ENCODE measurements at places on chromosomes 3 and 15. TPM values are rescaled to one million over a fixed set of nuclear protein-coding genes. Genes with fewer than 3 reads are reported as not detected.
A peak's percentile ranks its signal among the peaks of the same experiment; 100 is the strongest.

GRCh38 chr3:47984075-47984728 lies 32.0 kb downstream of the MAP4 start:
- peak; percentile 82 for DNase-seq

DNA sequence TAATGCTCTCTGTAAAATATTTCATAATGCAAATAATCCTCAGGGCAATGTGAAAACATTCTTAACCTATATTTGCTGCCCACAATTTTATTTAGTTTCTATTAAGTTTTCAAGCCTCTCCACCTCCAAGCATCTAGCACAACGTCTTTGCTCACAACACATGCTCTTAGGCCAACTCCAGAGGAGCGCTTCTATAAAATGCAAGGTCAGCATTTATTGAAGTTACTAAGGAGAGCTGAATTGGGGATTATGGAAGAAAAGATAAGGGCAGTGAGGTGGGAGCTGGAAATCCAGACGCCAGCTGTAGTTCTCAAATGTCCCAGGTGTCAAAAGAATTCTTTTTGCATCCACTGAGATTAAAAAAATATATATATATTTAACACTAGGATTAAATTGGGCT lies 996 bp downstream of the RABL3 start:
- no peak for DNase-seq

- DNase-seq = no peak
These were observed 24.5 kb downstream of the NIPA1 start for GRCh38 chr15:22810853-22811338.

DNA sequence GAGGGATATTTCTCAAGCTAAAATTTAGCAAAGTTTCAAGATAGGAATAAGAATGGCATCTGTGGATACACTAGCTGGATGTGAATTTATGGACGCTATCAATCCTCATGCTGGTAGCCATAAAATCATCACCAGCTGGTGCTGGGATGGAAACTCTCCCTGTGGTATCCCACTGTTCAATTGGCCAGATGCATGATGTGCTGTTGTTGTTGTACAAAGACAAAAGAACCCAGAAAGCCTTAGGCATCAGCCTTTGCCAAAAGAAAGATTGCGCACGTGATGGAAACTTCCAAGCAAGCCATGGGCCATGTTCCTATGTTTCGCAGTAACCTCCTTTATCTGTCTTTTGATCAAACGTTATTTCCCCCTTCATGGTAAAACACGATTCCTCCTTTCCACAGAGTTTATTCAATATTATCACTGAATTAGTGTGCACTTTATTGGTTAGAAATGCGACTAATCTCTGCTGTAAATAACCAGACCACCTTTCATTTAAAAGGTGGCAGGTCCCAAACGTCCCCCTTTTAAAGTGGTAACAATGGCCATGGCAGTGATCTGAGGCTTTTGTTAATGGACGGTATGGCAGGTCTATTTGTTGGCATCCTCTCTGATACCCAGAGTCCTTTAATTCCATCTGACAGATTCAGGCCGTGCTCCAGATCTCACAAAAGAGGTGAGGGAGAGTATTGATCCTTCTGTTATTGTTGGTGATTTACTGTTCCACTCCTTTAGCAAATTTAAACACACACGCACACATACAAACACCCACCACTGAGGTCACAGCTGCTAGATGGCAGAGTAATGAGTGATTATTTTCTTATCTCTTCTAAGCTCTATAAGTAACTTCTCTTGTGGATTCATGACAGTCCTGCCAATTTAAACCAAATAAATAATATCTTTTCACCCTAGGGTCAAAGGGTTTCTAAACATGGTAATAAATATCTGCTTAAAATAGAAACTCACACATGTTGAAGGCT lies 291.2 kb upstream of the KCNMB2 start:
- no peak for DNase-seq

DNA sequence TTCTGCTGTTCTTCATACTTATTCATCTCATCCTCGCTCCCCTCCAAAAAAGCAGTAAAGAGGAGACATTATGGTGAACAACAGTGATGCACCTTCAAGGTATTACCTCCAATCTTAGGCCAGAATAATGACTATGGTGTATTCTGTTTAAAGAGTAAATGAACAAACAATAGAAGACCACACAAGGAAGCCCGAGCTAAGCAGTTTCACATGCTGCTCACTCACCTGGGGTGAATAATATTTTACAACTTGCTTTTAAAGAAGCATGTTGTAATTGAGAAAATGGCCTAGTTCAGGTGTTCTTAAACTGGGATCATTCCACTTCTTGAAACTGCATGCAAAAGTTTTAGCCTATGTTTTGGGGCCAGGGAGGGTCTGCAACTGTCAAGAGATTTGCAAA lies 581.2 kb downstream of the FOXP1 start:
- no peak for DNase-seq

The DOCK3 gene
- total RNA-seq = 0.36 TPM

DNA sequence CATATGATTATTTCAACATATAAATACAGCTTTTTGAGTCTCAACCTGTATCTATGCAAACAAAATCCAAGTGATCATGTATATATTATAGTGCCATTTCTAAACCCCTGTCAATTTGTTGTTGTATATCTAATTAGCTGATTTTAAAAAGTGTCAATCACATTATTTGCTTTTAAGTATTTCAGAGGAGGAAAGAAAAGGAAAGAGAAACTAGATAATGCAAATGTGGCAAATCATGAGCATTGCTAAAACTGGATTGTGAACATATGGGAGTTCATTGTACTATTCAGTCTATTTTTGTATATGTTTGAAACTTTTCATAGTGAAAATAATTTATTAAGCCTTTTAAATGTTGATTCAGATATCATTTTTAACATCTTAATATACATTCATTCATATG lies 190.7 kb downstream of the ZIC4 start:
- DNase-seq = no peak

DNA sequence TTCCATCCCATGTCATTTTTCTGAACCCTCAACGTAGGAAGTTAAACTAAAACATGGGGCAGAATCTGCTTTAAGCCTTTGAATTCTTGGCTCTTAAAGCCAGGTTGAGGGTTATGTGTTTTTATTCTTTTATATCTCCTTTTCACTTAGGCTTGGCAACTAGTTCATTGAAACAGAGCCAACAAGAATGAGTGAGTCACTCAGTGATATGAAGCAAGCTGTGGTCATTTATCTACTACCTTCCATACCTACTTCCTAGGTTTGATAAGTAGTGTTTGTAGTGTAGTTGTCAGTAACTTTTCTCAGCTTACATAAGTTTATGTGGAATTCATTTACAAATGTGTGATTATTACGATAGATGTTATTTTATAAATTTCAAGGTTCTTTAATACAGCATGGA lies 67.4 kb downstream of the SNRPN start:
- peak; percentile 27 for DNase-seq

- no peak for DNase-seq
These were observed 78.2 kb downstream of the KCNH8 start for GRCh38 chr3:19226479-19226878.

DNA sequence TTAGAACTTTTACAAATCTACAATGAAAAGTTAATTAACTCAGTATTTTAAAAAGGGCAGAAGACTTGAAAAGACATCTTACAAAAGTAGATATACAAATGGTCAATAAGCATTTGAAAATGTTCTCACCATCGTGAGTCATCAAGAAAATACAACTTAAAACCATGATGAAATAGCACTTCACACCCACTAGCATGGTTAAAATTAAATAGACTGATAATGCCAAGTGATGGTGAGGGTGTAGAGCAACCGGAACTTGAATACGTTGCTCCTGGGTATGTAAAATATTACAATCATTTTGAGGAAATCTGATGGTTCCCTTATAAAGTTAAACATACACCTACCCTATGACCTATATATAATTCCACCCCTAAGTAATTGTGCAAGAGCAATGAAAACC lies 319.8 kb upstream of the UMPS start:
- DNase-seq = no peak

DNA sequence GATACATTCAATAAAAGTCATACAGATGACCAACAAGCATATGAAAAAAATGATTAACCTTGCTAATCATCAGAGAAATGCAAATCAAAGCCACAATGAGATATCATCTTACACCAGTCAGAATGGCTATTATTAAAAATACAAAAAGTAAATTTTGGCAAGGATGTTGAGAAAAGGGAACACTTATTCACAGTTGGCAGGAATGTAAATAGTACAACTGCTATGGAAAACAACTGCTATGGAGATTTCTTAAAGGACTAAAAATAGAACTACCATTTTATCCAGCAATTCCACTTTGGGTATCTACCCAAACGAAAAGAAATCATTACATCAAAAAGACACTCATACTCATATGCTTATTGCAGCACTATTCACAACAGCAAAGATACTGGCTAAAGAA lies 1121.8 kb downstream of the TBL1XR1 start:
- DNase-seq = no peak

DNA sequence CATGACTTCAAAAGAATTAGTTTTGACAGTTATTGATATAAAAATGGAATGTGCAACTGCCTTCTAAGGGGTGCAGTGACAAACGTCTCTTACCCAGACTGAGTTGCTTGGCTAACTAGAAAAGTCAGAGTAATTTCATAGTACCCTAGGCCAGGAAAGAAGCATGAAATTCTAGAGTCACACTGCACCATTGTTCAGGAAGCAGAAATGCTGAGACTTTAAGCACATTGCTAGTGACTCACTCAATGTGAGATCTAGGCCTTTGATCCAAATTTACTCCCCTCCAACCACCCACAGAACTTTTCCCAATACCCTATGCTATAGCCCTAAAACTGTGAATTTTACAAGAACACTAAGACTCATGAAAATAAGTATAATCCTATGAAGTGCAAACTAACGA lies 110.8 kb downstream of the DUT start:
- DNase-seq = no peak

- DNase-seq = no peak
These were observed 92.3 kb upstream of the P2RY1 start for GRCh38 chr3:152742368-152743347.

GRCh38 chr3:98690876-98691275 lies 72.3 kb upstream of the ST3GAL6 start:
- DNase-seq = no peak

The TMEM212 gene
- total RNA-seq = not detected

The ILDR1 gene
- not detected for total RNA-seq

The BCL6 gene
- total RNA-seq = 2.3 TPM

DNA sequence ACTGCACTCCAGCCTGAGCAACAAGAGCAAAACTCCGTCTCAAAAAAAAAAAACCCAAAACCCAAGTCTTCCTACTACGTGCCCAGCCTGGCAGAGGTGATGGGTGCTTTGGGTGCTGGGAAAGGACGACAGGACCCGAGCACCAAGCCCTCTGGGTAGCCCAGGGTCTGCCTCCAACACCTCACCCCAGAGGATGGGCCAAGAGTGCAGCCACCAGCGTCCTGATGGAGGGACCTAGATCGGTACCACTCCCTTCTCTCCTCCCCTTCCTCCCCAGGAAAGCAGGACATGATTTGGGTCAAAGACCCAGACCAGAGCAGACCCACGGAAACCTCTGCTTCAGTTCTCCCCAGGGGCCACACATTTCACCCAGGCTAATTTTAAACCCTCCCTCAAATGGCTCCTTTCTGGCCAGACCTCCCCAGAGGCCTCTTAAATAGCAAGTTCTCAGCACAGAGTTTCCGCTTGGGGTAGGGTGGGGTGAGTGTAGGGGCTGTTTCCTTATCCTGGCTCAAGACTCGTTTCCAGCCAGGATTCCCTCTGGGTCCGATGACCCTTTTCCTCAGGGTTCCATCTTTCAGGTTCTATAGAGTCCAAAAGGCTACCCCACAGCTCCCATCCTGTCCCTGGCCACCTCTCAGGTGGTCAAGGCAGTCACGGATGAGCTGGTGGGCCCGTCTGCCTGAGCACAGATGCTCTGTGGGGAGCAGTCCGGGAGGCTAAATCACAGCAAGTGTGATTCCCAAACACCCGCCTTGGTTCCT lies 20.5 kb downstream of the RBPMS2 start:
- DNase-seq = no peak

GRCh38 chr3:17515445-17516234 lies 226.8 kb downstream of the TBC1D5 start:
- DNase-seq = no peak

DNA sequence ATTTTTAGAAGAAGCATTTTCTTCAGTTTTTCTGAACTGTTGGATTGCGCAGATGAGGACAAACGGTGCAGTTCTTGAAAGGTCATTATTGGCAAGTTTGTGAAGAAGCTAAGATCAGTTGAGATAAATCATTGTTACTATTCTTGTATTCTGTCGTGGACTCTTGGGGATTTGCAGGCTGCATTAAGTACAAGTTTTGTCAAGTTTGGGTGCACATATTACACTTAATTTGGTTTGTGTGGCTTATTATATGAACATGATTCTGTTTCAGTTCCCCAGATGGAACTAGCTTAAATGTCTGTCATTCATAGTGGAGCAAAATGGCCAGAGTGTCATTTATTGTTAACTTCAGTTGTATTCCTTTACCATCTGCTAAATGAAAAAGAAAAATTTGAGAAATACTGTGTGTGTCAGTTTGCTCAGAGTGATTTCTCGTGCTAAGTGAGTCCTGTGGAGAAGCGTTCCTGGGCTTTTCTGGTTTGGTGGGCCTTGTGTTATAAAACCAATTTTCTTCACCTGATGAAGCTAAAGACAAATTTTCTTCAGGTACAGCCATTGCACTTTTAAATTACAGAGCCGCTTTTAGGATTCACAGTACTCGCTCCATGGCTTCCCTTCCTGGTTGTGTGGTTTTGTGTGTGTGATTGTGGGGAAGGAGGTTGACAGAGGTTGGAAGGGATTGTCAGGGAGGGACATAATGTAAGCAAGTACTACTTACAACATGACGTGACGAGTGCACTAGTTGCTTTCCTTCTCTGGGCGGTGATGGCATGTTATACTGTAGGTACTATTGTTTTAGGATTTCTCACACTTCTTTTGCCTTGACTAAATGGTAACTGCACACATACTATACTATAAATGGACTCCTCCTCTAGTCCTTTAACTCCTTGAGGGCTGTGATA lies 1.7 kb downstream of the AKAP13 start:
- peak; percentile 22 for DNase-seq

The TEX9 gene
- total RNA-seq = 7.3 TPM

The TMEM44 gene
- 8.8 TPM for total RNA-seq

DNA sequence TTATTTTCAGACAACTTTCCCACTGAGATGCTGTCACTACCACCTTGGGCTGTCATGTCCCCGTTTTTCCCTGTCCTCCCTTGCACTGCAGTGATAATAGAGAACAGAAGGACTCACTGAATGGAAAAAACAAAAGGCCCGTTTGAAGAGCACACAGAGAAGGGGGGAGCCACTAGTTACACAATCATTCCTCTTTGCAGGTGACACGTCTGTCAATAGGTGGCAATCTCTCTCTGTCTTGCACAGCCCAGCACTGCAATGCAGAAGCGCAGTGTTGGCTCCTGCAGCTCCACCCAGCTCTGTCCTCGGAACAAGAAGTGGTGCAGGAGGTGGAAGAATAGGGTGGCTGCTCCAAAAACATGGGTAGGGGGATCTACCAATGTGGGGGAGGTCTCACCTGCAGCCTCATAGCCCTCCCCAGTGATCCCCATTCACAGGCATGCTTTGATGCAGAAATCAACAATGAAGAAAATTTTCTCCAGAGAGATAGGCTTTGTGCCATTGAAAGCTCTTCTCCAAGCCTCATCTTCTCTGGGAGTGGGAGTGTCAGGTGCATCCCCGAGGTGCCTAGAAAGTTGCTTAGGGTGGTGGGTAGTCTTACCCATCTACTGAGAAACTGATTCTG lies 31.8 kb downstream of the FSTL1 start:
- DNase-seq = peak; percentile 54

- DNase-seq = no peak
These were observed 41.2 kb downstream of the IMPG2 start for GRCh38 chr3:101279162-101279561.

GRCh38 chr3:107543666-107544065 lies 20.9 kb downstream of the BBX start:
- peak; percentile 6 for DNase-seq

- no peak for DNase-seq
These were observed 42.7 kb downstream of the MAP6D1 start for GRCh38 chr3:183782576-183783276.

The TRH gene
- total RNA-seq = not detected

The OR5H6 gene
- not detected for total RNA-seq

The LRRK1 gene
- 7.1 TPM for total RNA-seq

Measured in Daoy (cell line).